WTC11 (cell line): ENCODE measurements at places on chromosomes 4 and X.

DNA sequence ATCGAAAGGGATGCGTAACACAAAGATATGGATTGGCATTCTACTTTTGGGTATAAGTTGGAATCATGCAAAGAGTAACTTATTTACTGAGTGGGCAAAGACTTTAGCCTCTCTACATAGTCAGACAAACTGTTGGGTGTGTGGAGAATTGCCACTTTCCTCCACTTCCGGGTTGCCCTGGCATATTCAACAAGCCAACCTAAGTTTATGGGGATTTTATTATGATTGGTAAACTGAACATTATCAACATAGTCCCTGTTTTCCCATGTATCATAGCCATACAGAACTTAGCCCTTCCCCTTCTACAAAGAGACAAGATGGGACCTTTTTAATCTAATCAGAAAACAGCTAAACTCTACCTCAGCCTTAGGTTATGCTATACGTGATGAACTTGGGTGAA is 121.6 kb downstream of the AGTR2 start:
- no peak for DNase-seq

DNA sequence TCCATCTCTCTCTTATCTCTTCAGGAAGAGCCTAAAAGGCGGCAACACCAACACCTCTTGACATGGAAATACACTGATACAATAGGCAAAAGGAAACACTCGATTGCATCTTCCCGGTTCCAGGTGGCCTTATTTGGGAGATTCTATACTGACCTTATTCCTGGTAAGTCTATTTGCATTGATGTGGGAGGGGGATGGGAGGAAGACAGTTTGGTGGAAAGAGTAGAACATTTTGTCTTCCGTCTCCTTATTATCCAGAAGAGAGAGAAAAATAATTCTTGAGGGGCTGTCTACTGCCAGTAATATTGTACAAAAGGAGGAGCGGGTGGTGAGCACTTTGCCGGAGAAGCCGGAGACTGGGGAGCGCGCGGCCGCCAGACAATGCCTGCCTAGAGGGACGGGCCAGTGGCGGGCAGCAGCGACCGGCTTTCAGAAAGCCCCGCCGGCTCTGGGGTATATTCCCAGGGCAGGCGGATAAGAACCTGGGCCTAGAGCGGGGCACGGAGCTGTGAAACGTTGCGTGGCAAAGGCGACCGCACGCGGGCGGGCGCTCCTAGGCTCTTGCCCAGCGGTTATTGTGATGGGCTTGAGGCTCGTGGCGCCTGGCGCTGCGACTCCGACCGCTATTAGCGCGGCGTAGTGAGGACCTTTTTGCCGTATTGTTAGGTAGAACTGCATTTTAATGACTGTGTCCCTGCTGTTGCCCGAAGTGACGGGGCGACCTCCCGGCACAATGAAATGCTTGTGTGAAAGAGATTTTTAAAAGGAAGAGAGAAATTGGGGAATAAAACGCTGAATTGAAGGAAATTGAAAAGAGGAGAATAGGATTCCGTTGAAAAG is 518 bp downstream of the PRDM8 start:
- DNase-seq: peak; percentile 61

DNA sequence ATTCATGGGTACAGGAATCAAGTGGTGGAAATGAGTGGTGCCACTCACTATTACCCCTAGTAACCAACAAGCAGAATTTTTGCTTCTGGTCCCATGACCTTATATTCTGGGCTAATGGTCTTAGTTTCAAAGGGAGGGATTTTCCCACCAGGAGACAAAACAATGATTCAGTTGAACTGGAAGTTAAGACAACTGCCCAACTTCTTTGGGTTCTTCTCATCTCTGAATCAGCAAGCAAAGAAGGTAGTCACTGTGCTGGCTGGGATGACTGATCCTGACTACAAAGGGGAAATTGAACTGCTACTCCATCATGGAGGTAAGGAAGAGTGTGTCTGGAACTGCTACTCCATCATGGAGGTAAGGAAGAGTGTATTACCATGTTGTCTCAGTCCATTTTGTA is 87.2 kb downstream of the IL13RA2 start:
- DNase-seq: no peak

DNA sequence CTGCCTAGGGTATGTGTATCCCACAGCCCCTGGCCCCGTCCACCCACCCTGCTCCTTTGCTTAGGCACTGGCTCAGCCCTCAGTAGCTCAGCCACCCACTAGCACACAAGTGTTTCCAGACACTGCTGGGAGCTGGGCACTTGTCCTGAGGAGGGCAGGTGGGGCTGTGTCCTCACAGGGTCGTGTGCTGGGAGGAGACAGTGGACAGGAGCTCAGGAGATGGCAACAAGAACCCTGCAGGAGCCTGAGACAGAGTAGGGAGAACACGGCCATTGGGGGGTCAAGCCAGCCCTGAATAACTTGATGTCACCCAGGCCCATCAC is 5.5 kb upstream of the CPLX1 start:
- DNase-seq: no peak

GRCh38 chrX:110036162-110037033 is 33.5 kb downstream of the TMEM164 start:
- DNase-seq: no peak

DNA sequence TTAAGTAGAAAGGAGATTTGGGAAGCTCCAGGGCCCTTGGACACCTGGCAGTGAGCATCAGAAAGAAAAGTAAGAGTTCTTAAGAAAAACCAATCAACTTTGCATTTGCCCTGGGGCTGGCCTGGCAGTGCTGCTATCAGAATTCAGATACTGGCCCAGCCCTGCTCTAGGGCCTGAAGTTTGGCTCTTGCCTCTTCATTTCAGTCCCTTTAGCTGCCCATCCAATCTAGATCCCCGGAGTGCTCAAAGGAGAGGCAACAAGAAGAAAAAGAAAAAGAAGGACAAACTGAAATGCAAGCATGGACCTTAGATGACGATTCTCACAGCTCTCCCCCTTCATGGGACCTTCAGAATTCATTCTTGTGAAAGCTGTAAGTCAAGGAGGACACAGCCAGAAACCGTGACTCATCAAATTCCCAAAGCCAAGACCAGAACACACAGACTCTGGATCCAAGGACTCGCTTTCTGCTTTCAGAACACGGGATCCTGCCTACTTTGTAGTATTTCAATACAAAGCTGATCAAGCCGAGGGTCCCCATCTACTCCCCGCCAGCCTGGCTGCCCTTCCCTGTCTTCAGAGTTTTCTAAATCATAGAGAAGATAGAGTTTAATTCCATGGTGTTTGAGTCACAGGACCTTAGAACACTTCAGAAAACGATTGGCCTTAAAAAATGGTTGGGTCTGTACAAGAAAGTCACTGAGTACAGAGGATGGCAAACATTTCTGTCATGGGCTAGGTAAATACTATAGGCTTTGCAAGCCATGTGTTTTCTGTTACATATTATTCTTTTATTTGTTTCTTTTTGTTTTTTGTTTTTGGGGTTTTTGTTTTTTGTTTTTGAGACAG is 103.7 kb downstream of the RBM47 start:
- DNase-seq: peak; percentile 36

- DNase-seq: no peak
These were observed 64.9 kb downstream of the N4BP2 start for GRCh38 chr4:40121515-40121914.

- DNase-seq: no peak
These were observed 942.7 kb upstream of the NDST4 start for GRCh38 chr4:116055857-116056827.

DNA sequence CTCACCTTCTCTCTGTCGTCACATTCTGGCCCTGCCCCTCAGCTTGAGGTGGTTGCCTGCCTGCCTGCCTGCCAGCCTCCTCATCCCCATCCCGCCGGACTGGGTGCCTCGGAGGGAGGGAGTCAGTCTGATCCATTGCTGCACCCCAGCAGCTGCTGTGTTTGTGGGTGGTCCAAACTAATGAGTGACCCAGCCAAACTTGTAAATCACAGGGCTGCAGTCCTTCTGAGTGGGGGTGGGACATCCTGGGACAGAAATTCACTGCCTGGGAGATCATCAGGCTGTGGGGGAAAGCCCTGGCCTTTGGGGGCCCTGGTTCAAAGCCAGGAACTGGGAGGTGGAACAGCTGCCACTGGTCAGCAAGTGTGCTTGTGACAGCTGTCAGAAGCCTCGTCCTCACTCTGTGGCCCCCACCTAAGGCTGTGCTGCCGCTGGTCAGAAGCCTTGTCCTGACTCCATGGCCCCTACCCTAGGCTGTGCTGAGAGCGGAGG is 5.6 kb downstream of the GPR78 start:
- peak; percentile 7 for DNase-seq

DNA sequence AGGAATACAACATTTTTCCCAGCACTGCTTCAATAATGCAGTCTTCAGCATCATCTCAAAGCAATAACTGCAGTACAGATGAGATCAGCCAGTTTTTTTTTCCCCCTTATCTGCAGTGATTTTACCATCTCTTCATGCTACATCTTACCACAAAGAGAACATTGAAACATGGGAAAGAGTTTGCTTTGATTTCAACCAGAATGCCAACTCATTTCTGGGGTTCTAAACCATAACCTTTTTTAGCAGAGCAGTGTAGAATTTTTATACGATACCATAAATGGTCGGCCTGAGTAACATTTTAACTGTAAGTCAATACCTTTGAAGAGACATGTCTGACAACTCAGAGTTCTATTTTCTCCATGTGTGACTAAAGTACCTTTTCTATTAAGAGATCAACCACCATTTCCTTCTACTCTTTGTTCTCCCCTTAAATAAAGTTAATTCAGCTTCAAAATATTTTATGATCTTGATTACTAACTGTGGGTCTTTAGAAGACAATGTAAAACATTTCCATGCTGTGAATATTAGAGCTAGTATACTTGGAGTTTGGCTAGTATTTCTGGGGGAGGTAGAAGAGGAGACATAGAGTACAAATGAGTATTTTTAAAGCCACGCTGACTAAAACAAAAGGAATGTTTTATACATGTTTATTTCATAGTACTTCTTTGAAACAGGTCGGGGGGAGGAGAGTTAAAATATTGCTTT is 69.1 kb downstream of the TET2 start:
- DNase-seq: no peak

DNA sequence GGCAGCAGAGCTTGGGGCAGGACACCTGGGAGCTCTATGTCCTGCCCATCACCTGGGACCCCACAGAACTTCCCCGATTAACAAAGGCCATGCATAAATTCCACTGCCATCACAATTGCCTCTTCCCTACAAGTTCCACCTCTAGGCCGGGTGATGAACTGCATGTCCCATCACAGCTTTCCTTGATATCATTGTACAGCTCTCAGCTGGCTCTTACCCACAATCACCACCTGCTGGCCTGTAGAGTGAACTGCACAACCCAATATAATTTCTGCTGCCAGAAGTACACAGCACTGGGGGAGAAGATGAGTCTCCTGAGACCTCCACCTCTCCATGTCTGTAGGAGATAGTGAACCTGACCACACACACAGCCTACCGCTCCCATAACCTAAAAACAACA is 285.0 kb upstream of the AADAT start:
- peak; percentile 64 for DNase-seq

- DNase-seq: no peak
These were observed 17.5 kb downstream of the GATB start for GRCh38 chr4:151743128-151743854.

GRCh38 chrX:16061296-16061695 is 62.1 kb upstream of the GRPR start:
- DNase-seq: no peak

DNA sequence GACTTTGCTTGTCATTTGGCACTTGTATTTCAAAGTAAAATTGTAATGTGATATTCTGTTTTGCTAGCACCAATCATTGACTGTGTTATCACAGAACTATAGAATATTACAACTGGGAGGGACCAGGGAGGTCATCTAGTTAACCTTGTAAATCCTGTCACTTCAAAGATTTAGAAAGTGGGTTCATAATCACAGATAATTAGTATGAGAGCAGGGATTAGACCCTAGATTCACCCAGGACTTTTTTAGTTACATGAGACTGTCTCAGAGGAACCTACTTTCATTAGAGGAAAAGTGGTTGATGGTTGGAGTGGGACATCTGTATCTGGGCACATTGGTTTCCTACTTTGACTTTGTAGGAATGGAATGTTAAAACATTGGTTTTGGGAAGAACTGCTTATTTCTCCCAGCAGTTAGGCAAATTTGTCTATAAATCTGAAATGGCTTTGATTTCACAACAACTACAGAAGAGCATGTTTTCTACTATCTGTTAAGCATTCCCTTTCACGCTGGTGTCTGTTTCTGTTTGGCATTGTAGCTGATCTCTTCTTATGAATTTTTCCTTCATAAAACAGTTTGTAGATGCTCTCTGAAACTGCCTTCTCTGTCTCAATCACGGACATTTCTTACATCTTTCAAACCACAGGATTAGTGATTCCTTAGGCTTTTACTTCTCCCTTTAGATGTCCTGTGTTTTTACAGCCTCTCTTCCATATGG is 144.1 kb downstream of the DIPK2B start:
- no peak for DNase-seq

GRCh38 chr4:38872620-38873019 is 5.0 kb downstream of the FAM114A1 start:
- DNase-seq: no peak

GRCh38 chr4:98262431-98262830 is 1.2 kb downstream of the RAP1GDS1 start:
- DNase-seq: no peak

DNA sequence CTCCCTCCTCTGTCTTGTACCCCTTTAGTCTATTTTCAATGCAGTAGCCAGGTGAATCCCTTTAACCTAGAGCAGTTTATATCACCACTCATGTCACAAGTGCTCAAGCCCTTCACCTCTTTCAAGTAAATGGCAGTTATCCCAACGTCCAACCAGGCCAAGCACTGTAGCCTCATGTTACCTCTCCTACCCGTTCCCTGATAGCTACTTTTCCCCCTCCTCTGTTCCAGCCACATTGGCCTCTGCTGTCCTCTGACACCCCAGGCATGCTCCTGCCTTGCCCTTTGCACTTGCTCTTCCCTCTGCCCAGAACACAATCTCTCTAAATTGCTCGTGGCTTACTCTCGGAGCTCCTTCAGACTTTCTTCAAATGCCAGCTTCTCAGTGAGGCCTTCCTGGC is 15.2 kb downstream of the GUCY1B1 start:
- no peak for DNase-seq

DNA sequence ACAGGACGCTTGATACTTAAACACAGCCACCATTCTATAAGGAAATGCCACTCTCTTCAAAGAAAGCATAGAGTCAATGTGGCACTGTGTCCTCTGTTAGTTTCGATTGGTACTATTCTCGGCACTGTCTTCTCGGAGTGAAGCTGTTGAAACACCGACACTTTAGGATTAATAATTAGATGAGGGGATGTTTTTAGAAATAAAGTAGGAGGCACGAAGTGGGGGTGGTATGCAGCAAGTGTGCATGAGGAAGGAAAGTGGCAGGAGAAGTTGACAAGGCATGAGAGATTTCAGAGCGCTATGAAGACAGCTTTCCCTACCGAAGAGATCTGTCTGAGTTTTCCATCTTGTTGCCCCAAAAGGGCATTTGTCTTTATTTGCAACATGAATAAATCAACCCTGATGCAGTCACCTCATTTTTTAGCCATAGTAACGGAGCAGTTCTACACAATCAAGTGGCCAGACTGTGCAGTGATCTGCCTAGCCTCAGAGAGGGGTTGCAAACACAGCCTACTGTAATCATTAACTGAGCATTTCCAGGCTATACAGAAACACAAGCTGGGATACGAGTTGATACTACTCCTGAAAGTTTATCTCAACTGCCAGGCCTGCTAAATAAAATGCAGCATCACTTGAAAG is 8.3 kb downstream of the GPRIN3 start:
- DNase-seq: no peak

- no peak for DNase-seq
These were observed 4.8 kb downstream of the MND1 start for GRCh38 chr4:153349206-153349805.

- no peak for DNase-seq
These were observed 209.0 kb downstream of the PPARGC1A start for GRCh38 chr4:23680671-23681518.

GRCh38 chrX:115650916-115651315 is 89.9 kb downstream of the PLS3 start:
- peak; percentile 59 for DNase-seq
